ENCODE measurements at places on chromosomes 1 and 21.

GRCh38 chr1:16128338-16128741 is 27.5 kb downstream of the EPHA2 start:
- DNase-seq, result no peak

DNA sequence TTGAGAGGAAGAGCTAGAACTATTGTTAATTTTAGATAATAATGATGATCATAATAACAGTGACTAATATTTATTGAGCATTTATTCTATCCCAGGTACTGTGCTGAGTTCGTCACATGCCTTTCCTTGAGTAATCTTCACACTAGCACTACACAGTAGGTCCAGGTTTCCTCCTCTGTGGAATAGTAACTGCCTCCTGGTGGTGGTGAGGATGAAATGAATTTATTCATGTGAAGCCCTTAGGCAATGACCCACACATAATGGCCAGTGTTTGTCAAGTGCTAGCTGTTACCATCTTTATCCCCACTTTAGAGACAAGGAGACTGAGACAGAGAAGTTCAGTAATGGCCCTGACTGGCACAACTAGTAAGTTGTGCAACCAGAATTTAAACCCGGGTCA is 5.9 kb downstream of the NIPAL3 start:
- no peak for DNase-seq

- DNase-seq, result no peak
These were observed 7.2 kb downstream of the OBSCN start for GRCh38 chr1:228214921-228215662.

- no peak for DNase-seq
These were observed 36.7 kb downstream of the ATP1A1 start for GRCh38 chr1:116409751-116410191.

GRCh38 chr21:41744028-41744930 is 22.6 kb downstream of the RIPK4 start:
- DNase-seq, result no peak

- DNase-seq, result no peak
These were observed 315.9 kb downstream of the ST6GALNAC3 start for GRCh38 chr1:76390456-76390855.

All from NCI-H1048 (cell line).